ENCODE measurements at places on chromosomes 3 and 15. TPM values are rescaled to one million over a fixed set of nuclear protein-coding genes. Genes with fewer than 3 reads are reported as not detected.

GRCh38 chr3:176780766-176781165 is 416.5 kb downstream of the TBL1XR1 start:
- no peak overlapping the region for H3K4me3 ChIP-seq
- DNase-seq: no peak
- H3K4me1 ChIP-seq: no peaks in the 10 kb centered on the region
- H3K36me3 ChIP-seq: no peaks in the 10 kb centered on the region

GRCh38 chr3:152375546-152375945 is 106.8 kb downstream of the MBNL1 start:
- no peak for DNase-seq
- peaks cover 86% of the 10 kb centered on the region for H3K4me1 ChIP-seq
- H3K4me3 ChIP-seq: peak overlapping the region; percentile 13
- H3K27me3 ChIP-seq: no peaks in the 10 kb centered on the region
- peak overlapping the region; percentile 80 for H3K27ac ChIP-seq
- peaks cover 38% of the 10 kb centered on the region for H3K36me3 ChIP-seq

The PP2D1 gene
- not detected for total RNA-seq

DNA sequence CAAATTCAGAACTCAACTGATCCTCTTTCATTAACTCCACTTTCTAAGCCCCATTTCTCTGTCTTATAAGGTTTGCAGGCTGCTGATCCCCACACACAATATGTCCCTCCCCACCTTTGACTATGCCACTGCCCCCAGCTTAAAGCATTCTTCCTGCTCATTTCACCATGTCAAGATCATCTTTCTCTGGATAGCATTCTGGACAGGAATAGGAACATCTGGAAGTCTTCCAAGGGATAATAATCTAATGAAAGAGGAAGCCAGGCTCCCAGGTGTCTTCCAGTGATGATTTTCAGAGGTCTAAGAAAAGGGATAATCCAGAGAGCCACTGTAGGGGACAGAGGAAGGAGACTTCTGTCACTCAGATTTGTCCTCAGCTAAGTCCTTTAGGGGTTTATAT is 54.6 kb upstream of the GALNT15 start:
- DNase-seq: no peak
- no peak overlapping the region for H3K27ac ChIP-seq

DNA sequence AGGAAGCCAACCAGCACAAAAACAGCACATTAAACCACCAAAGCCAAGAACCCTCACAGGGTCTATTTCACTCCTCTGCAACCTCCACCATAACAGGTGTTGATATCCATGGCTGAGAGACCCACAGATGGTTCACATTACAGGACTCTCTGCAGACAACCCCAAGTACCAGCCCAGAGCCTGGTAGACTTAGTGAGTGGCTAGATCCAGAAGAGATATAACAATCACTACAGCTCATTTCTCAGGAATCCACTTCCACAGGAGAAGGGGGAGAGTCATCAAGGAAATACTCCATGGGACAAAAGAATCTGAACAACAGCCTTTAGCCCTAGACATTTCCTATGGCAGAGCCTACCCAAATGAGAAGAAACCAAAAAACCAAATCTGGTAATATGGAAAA is 168.1 kb upstream of the CD96 start:
- peaks cover 11% of the 10 kb centered on the region for H3K36me3 ChIP-seq
- no peak overlapping the region for H3K27ac ChIP-seq
- DNase-seq: peak; percentile 52
- H3K4me3 ChIP-seq: peak overlapping the region; percentile 6
- H3K4me1 ChIP-seq: peaks cover 30% of the 10 kb centered on the region

DNA sequence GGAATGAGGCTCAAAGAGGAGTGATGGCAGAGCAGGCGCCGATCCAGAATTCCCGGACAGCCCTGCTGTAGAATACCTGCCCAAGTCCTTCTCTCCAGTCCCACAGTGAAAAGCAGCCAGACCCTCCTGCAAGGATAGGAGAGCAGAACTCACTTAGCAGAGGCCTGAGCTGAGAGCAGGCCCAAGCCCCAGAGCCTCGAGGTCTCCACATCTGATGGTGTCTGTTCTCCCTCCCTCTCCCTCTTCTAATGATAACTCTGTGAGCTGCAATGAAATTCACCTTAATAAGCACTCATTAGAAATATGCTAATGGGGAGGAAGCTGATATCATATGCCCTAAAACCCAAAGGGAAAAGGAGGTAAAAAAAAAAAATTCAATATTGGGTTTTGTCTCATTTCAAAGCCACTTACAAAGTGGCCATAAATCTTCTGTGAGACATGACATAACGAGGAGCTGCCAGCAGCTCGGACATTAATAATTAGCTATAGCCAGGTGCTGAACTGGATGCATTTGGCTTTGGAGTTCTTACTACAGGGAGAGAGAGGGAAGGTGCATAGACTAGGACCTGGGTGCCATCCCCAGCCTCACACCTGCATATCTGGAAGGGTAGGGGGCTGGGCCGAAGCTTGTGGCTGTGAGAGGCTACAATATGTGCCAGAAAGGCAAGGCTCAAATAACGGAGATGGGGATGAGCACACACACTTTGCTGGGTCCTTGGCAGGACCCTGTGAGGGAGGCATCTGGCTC is 108.4 kb downstream of the MEGF11 start:
- no peak overlapping the region for H3K27ac ChIP-seq
- no peak for DNase-seq
- no peaks in the 10 kb centered on the region for H3K36me3 ChIP-seq
- H3K27me3 ChIP-seq: peaks cover 57% of the 10 kb centered on the region

GRCh38 chr15:80985981-80986380 is 3.6 kb downstream of the MESD start:
- H3K4me3 ChIP-seq: no peak overlapping the region
- no peak overlapping the region for H3K27ac ChIP-seq
- H3K27me3 ChIP-seq: no peaks in the 10 kb centered on the region
- peaks cover 15% of the 10 kb centered on the region for H3K36me3 ChIP-seq

The GRIP2 gene
- not detected for total RNA-seq

The CILP gene
- not detected for total RNA-seq

The HDGFL3 gene
- 48.2 TPM for total RNA-seq

DNA sequence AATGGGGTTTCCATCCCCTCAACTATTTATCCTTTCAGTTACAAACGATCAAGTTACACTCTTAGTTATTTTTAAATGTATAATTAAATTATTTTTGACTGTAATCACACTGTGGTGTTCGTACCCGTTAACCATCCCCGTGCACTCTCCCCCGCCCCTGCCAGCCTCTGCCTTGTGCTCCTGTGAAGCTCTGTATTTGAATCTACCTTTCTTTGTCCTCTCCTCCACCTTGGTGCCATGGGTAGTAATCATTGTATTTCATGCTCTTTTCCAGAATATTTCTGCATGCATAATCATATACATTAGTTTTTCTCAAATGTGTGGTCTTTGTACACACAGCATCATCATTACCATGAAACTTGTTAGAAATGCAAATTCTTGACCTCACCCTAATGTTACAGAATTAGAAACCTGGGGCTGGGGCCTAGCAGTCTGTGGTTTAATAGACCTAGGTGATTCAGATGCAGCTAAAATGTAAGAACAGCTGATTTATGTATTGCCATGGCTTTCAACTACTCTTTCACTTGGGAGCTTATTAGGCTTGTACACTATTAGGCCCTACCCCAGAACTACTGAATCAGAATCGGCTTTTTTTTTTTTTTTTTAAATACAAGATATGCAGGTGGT is 91.5 kb downstream of the STT3B start:
- 0 out of 2 replicates have a peak overlapping the region, but pooled peaks have one; percentile 48 for H3K27ac ChIP-seq
- H3K27me3 ChIP-seq: no peaks in the 10 kb centered on the region
- peaks cover 19% of the 10 kb centered on the region for H3K36me3 ChIP-seq
- peaks cover 28% of the 10 kb centered on the region for H3K4me1 ChIP-seq
- H3K4me3 ChIP-seq: no peak overlapping the region

- DNase-seq: no peak
- peak overlapping the region; percentile 92 for H3K4me3 ChIP-seq
- H3K27ac ChIP-seq: peak overlapping the region; percentile 87
- no peaks in the 10 kb centered on the region for H3K36me3 ChIP-seq
- peaks cover 24% of the 10 kb centered on the region for H3K4me1 ChIP-seq
- H3K27me3 ChIP-seq: peaks cover 4% of the 10 kb centered on the region
Measured at GRCh38 chr3:129315223-129315997, 36.7 kb downstream of the HMCES start.

DNA sequence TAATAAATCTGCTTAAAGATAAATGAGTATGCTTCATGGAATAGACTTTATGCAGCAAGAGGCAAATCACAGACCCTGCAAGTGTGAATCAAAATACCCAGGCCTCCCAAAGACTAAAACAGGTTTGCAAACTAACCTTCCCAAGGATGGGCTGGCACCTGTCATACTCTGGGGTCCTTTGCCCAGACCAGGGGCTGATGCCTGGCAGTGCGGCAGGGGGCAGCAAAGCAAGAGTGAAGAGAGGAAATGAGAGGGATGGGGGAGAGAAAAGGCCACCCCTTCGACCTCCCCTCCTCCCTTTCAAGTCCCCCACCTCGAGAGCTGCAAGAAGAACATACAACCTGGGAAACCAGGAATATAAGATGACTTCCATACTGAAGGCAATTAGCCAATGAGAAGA is 31.8 kb downstream of the XXYLT1 start:
- H3K27ac ChIP-seq: no peak overlapping the region
- H3K27me3 ChIP-seq: no peaks in the 10 kb centered on the region
- H3K4me3 ChIP-seq: no peak overlapping the region
- peaks cover 9% of the 10 kb centered on the region for H3K36me3 ChIP-seq
- DNase-seq: no peak

- no peaks in the 10 kb centered on the region for H3K27me3 ChIP-seq
- H3K4me1 ChIP-seq: peaks cover 34% of the 10 kb centered on the region
- peak overlapping the region; percentile 61 for H3K4me3 ChIP-seq
- peaks cover 40% of the 10 kb centered on the region for H3K36me3 ChIP-seq
- peak overlapping the region; percentile 89 for H3K27ac ChIP-seq
- peak; percentile 92 for DNase-seq
Measured at GRCh38 chr3:128112357-128112968, 11.1 kb downstream of the RUVBL1 start.

DNA sequence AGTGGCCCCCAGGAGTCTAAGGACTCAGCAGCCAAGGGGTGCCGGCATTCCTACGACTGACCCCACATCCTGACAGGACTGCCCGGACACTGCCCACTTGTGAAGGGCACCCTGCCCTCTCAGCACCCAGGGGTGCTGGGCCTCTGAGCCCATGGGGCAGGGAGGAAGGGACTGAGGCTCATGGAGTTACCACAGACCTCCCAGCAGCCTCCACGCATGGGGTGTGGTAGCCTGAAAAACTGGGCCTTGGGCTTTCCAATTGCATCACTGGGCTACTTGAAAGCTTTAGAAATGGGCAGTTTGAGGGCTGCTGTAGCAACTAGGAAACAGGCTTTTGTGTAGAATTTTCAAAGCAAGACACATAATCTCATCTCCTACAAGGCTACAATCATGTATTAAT is 13.2 kb downstream of the TKT start:
- H3K4me1 ChIP-seq: peaks cover 81% of the 10 kb centered on the region
- H3K36me3 ChIP-seq: peaks cover 58% of the 10 kb centered on the region
- DNase-seq: no peak
- H3K27me3 ChIP-seq: peaks cover 3% of the 10 kb centered on the region

The SERPINI1 gene
- 3.2 TPM for total RNA-seq

DNA sequence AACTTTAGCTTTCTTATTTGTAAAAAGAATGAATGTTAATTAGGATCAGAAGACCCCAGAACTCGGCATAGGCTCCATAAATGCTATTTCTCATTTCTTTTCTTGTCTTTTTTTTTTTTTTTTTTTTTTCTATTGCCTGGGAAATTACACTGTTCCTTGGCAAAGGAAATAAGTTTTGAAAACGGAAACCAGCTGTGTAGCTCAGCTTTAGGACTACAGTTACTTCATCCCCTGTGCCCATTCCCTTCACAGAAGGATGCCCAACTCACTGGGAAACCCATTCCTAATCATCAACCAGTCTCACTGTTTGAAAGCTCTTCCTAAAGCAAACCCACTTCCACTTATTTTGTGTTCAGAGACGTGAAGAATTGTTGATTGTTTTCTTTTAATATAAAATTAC is 254.0 kb upstream of the IL12A start:
- peaks cover 2% of the 10 kb centered on the region for H3K27me3 ChIP-seq
- H3K27ac ChIP-seq: peak overlapping the region; percentile 37
- peaks cover 25% of the 10 kb centered on the region for H3K36me3 ChIP-seq
- no peak for DNase-seq
- peaks cover 82% of the 10 kb centered on the region for H3K4me1 ChIP-seq

The ERICH6 gene
- total RNA-seq: not detected

DNA sequence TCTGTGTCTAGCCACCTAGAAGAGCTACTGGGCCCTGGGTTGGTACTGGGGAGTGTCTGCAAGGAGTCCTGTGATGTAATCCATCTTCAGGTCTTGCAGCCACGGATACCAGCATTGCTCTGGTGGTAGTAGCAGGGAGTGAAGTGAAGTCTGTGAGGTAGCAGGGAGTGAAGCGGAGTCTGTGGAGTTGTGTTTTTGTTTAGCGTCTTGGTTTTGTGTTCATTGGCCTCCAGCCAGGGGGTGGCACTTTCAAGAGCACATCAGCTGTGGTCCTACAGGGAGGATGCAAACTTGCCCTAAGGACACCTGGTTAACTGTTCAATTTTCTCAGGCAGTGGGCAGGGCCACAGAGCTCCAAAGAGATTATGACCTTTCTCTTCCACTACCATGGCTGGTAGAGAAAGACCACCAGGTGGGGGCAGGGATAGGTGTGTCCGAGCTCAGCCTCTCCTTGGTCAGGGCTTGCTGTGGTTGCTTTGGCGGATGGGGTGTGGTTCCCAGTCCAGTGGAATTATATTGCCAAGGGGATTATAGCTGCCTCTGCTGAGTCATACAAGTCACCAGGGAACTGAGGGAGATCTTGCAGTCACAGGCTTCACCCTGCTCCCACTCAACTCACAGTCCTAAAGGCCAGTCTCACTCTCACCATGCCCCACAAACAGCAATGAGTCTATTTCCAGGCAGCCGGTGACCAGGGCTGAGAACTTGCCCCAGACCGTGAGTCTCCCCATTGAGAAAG is 424.7 kb downstream of the ZBBX start:
- no peak for DNase-seq
- no peak overlapping the region for H3K27ac ChIP-seq
- no peaks in the 10 kb centered on the region for H3K27me3 ChIP-seq
- no peaks in the 10 kb centered on the region for H3K36me3 ChIP-seq
- H3K4me1 ChIP-seq: no peaks in the 10 kb centered on the region

The PARP3 gene
- total RNA-seq: 20.2 TPM

The PLA1A gene
- not detected for total RNA-seq

The WDR49 gene
- total RNA-seq: not detected

The EFCC1 gene
- total RNA-seq: not detected

The C3orf20 gene
- total RNA-seq: not detected

DNA sequence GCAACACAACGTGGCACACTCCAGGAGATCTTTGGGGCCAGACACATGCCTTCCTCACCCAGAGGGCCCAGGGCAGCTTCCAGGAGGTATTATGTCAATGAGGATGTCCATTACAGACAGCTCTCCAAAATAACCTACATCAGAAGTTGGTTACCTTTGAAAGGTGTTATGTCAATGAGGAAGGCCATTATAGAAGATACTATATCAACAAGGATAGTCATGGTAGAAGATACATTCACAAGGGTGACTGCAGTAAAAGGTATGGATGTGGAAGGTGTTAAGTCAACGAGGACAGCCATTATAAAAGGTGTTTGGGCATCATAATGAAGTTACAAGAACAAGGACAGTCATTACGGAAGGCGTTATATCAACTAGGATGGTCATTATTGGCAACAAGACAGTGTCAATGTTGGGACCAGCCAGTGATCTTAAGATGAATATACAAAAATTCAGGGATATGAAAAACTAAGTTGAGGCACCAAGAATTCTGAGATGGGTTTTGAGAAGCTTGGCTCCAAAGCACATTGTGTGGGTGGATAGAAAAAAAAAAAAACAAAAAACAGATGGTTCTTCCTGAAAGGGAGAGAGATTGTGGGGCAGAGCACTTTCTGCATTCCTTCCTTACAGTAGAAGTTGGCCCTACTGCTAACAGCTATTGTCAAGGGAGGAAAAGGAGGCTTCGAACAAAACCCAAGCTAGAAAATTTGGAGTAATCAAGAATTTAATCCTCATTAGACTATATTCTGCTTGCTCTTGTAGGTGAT is 11.2 kb downstream of the CDCP1 start:
- peaks cover 74% of the 10 kb centered on the region for H3K4me1 ChIP-seq
- no peaks in the 10 kb centered on the region for H3K27me3 ChIP-seq
- peaks cover 10% of the 10 kb centered on the region for H3K36me3 ChIP-seq

The LRRK1 gene
- total RNA-seq: 13.6 TPM

Data from HFFc6 (cell line).